ENCODE measurements at places on chromosomes 11 and 22.

DNA sequence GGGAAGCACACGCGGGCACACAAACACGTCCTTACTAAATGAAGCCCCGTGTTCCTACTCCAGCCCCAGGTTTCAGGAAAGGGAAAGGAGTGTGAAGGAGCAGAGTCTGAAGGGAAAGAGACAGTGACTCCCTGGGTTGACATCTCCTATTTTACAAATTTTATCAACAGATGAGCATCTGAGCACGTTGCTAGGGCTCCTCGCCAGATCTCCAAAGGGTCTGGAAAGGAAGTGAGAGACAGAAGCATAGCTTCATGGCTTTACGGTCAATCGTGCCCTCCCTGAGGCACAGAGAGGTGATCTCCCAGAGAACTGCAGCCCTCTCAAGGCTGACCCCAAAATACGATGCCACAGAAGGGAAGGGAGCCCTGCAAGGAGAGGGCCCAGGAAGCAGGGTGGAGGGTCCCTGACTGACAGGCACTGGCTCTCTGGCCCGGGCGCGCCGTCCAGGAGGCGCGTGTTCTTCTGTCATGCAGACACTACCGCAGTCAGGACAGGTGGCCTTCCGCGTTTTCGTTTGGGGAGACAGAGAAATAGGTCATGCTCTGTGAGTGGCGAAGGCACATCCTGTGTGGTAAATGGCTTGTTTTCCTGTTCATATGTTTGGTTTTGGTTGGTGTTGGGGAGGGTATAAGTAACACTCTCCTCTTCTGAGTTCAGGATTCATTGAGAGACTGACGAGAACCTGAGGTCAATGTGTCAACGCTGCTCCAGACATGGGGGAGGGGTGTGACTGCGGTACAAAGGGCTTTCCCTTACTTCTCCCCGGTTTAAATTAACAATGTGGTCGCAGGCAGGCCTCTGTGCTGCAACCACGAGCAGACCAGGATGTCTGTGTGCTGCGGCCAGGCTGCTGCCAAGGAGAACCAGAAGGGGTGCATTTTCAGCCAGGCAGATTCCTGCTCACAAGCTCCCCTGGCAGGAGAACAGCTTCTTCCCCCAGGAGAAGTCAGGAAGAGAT lies 813.3 kb downstream of the OPCML start:
- DNase-seq: no peak

GRCh38 chr11:115716601-115717529 lies 212.7 kb upstream of the CADM1 start:
- no peak for DNase-seq

- DNase-seq: no peak
Observed at GRCh38 chr11:35812828-35813227, 131.0 kb upstream of the LDLRAD3 start.

- no peak for DNase-seq
Observed at GRCh38 chr11:57121996-57122395, 59.8 kb upstream of the LRRC55 start.

DNA sequence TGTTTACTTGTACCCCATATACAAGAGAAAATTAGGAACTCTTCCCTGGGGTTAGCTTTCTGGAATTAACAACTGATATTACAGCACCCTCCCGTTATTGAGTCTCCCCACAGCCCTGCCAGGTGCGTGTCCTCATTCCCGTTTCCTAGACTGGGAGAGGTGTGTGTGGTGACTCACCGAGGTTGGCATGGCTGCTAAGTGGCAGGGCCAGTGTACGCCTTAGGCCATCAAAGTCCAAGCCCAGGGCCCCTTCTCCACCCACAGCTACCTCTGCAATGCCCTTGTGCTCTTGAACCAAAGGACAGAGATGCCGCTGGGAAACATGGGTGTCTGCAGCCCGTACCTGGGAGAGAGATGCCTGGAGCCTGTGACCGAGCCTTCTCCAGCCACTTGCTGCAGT lies 12.3 kb downstream of the IFT27 start:
- no peak for DNase-seq

DNA sequence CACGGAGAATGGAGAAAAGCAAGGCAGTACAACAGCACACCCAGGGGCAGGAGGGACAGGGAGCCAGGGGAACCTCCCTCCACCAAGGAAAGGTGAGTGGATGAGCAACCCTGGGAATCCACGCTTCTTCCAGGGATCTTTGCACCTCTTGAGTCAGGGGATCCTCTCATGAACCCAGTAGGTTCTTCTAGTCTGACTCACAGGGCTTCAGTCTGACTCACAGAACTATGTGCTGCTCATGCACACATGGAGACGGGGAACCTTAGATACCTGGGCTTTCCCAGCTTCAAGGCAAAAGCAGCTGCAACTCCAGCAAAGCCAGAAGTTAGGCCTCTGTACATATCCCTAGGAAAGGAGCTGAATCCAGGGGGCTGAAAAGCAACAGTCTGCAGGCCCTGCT lies 1021.4 kb upstream of the TENM4 start:
- no peak for DNase-seq

- DNase-seq: no peak
Observed at GRCh38 chr11:69510471-69511357, 29.3 kb downstream of the LINC01488 start.

GRCh38 chr11:45021001-45021400 lies 70.3 kb upstream of the TP53I11 start:
- DNase-seq: peak; percentile 9

DNA sequence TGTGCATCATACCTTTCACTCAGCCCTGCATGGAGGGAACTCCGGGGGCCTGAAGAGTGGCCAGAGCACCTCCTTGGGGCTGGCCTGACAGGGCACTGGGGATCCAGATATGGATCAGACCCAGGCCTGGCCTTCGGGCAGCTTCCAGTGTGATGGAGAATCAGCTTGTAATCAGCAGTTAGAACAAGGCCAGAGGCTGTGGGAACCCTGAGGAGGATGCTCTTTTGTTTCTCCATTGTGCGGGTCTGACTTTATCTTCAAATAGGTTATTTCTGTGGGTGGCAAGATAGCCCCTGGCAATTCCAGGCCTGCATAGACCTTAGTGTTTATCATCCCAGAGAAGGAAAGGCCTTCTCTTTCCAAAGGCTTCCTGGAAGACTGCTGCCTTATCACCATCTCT lies 12.3 kb downstream of the DGAT2 start:
- no peak for DNase-seq

DNA sequence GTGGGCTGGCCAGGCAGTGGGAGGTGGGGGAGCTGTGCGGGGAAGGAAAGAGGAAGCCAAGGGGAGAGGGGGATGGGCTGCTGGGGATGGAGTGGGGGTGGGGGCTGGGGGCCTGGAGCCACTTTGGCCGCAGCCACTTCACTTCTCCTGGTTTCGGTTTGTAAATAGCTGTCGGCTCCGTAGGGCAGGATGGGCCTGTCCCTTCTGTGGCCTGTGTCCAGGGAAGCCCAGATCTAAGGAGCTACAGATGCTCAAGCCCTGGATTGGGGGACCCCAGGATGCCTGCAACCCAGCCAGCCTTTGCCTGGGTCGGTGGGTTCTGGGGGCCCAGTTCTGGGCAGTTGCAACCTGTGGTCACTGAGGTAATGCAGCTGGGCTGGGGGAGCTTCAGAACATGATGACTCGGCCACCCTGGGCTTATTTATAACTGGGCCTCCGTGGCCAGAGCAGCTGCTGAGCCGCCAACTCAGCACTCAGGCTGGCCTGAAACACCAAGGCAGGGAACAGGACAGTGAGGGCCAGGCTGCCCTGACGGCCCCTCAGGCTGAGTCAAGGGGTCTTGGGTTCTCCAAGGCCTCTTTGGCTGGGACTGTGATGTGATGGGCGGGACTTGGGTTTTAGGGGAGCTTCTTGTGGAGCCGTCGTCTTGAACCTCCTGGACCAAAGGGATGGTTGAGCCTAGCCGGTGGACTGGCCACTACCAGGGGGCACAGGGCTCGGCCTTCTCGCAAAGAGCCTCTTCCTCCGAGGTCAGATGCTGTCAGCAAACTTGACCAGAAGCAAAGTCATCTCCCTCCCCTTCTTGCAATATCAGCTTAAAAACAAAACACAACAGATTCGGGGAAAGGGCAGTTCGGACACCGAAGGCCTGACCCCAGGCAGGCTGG lies 15.0 kb upstream of the SLC39A13 start:
- DNase-seq: peak; percentile 57

- no peak for DNase-seq
Observed at GRCh38 chr11:116169776-116170175, 603.0 kb downstream of the BUD13 start.

DNA sequence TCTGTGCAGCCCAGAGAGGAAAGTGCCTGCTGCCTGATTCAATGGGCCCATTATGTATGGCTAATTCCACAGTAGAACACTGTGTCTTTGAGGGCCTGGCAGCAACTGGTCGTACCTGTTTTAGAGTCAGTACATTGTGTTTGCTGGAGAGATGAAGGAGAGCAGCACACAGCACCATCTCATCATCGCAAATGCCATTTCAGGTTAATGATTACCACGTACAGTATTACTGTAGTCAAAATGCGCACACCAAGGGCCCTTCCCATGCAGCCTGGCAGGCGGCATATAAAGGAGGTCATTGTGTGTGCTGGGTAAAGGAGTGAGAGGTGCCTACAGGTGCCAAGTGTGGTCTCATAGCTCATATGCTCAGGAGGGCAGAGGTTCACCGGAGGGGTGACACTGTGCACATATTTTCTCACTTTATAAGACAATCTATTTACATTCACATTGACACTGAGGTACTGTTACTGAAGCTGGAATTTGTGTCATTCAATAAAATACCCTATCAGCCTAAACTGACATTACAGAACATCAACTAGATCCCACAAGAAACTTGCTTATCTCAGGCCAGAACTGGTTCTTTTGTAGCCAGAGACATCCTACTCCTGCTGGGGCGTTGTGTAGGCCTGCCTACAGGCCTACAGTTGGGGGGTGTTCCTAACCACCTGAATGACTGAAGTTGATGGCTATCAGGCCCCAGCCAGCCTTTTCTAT lies 90.4 kb downstream of the APIP start:
- DNase-seq: no peak

DNA sequence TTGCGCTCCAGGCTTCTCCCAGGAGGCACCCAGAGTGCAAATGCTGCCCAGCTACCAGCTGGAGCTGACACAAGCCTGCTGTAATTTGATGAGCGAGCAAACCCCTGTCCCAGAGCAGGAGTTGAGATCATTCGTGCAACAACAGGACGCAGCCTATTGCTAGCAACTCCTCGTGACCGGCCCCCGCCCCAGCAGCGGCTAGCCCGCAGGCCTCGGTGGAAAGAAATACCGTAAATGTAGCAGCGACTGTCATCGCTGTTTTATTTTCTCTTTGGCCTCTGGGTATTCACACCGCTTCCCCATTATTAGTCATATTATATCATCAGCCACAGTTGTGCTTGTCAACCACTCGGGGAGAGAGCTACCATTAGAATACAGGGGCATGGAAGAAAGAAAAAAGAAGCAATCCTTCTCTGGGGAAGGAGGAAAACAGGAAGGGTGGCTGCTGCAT lies 59.2 kb upstream of the ATXN10 start:
- DNase-seq: no peak

- no peak for DNase-seq
Observed at GRCh38 chr11:94960488-94960887, 12.9 kb downstream of the CWC15 start.

DNA sequence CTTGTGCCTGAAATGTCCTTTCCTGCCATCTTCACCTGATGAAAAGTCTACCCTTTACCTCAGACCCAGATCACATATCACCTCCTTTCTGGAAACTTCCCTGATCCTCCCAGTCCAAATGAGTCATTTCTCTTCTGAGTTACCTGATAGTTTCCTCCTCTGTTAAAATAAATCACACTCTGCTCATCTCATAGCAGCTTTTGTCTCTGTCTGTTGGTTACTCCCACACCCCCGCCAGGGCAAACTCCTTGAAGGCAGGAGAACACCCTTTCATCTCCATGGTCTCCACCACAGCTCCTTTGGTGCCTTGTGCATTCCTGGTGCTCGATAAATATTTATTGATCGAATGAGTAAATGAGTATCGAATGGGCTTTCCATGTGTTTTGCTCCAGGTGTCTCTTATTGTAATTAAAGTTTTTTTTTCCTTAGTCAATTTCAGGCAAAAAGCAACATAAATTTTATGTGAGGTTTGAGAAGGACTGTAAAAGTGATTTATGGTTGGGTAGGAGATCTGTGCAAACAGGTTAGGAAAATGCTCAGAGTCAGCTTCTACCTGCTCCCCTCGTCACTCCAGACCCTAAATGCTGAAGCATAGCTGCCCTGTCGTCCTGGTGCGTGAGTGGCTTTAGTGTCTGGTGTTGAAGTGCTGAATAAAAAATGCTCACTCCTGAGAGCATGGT lies 178.2 kb downstream of the GRIK4 start:
- DNase-seq: no peak

DNA sequence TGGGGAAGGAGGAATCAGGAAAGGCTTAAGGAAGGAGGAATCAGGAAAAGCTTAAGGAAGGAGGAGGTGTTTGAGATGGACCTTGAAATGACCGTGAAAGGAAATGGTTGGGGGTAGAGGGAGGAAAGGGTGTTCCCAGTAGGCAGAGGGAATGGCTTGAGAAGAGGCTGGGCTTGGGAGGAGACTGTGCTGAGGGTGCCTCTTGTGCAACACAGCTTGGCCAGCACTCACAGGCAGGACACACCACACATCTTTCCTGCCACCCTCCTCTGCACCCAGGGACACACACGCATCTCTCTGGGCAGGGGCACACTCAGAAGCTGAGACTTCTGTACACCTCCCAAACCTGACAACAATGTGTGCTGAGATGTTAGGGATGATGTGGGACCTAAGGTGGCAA lies 151.4 kb downstream of the FBXO7 start:
- DNase-seq: no peak

GRCh38 chr22:40156001-40156516 lies 21.7 kb upstream of the TNRC6B start:
- no peak for DNase-seq

- no peak for DNase-seq
Observed at GRCh38 chr11:59614277-59615119, 1.1 kb downstream of the OSBP start.

DNA sequence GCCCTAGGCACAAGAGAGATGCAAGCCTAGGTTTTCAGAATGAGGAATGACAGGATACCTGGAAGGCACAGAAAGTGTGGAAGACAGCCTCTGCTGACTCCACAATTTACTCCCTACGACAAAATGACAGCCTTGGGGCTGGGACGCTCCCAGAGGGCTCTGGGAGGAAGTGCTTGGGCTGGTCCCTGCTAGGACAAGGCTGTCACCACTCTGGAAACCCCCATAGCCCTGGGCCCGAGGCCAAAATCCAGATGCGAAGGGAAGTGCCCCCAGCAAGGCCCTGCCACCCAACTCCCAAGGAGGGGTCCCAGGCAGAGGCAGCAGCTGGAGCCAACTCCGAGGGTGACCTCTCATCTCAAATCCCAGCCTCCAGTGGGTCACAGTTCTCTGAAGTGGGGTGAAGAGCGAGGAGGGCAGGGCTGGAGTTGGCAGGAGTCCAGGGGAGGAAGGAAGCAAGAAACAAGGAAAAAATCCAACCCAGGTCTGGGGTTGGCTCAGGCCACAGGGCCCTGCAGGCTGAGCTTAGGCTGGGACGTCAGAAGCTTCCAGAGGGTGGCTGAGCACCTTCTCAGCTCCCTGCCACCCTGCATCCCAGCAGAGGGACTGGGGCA lies 6.3 kb upstream of the CDC42EP2 start:
- no peak for DNase-seq

- no peak for DNase-seq
Observed at GRCh38 chr11:75523189-75523588, 2.6 kb downstream of the GDPD5 start.
